DMS79 treated with DMSO at 0.1 percent for 48 hours (cell line): ENCODE measurements at places on chromosomes 4 and X.

GRCh38 chr4:139557556-139558110, 1.6 kb upstream of the SETD7 start:
- peak; percentile 39 for DNase-seq

- no peak for DNase-seq
These were observed 55.8 kb downstream of the GPC4 start for GRCh38 chrX:133359466-133359865.

GRCh38 chr4:156538651-156539257, 432.8 kb downstream of the PDGFC start:
- no peak for DNase-seq

- DNase-seq: no peak
These were observed 1132.4 kb downstream of the RAPGEF2 start for GRCh38 chr4:160235285-160235684.

GRCh38 chr4:111921714-111922113, 223.5 kb upstream of the FAM241A start:
- no peak for DNase-seq

- no peak for DNase-seq
These were observed 39.4 kb downstream of the SAT1 start for GRCh38 chrX:23822397-23822796.

- DNase-seq: no peak
These were observed 165.1 kb downstream of the TSPAN5 start for GRCh38 chr4:98493296-98493695.

GRCh38 chr4:183333202-183333601, 11.0 kb upstream of the CLDN24 start:
- DNase-seq: no peak
